Naive thymus-derived CD4-positive, alpha-beta T cell (primary cell): ENCODE measurements at places on chromosomes 5 and 9.

DNA sequence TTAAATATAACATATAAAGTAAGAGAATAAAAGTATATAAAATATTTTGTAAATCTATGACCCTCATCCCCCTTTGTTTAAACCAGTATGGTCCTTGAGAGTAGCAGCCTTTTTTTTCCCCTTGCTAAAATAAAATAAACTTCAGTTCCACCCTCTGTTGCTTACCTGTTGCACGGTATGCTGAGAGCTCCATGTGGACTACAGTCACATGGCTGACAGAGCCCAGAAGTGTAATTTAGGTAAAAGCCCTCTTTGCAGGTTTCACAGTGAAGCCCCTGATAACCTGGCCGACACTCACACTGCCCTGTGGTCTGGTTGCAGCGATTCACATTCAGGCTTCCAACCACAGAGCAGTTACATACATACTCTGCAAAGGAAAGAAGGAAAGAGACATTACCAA lies 55.1 kb downstream of the MEGF9 start:
- no peaks in the 10 kb centered on the region for H3K27me3 ChIP-seq
- DNase-seq: no peak
- H3K36me3 ChIP-seq: no peaks in the 10 kb centered on the region
- H3K27ac ChIP-seq: no peak overlapping the region

DNA sequence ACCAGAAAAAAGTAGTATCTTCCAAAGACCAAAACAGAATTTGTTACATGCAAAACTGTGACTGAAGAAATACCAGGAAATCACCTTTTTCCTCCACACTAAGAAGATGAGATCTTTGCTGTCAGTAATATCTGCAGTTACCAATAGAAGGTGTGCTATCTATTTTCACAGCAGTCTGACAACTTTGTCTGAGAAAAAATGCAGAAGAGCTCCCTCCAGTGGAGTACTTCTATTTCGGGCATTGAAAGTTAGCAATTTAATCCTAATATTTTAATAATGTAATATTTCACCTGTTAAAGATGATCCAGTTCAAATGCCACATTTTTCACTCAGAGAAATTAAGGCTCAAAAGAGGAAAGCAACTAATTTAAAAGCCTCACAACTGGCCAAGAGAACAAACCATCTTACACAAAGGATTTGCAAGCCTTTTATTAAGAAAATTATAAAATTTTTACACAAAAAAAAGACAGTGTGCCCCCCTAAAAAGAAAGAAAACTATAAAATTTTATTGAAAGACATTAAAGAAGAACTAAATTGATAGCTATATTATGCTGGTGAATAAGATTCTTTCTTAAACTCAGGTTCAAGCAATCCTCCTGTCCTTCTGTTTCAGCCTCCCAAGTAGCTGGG lies 50.6 kb downstream of the DEPDC1B start:
- no peak overlapping the region for H3K4me3 ChIP-seq
- DNase-seq: no peak
- H3K4me1 ChIP-seq: no peaks in the 10 kb centered on the region
- no peak overlapping the region for H3K27ac ChIP-seq
- no peaks in the 10 kb centered on the region for H3K36me3 ChIP-seq
- no peaks in the 10 kb centered on the region for H3K27me3 ChIP-seq

DNA sequence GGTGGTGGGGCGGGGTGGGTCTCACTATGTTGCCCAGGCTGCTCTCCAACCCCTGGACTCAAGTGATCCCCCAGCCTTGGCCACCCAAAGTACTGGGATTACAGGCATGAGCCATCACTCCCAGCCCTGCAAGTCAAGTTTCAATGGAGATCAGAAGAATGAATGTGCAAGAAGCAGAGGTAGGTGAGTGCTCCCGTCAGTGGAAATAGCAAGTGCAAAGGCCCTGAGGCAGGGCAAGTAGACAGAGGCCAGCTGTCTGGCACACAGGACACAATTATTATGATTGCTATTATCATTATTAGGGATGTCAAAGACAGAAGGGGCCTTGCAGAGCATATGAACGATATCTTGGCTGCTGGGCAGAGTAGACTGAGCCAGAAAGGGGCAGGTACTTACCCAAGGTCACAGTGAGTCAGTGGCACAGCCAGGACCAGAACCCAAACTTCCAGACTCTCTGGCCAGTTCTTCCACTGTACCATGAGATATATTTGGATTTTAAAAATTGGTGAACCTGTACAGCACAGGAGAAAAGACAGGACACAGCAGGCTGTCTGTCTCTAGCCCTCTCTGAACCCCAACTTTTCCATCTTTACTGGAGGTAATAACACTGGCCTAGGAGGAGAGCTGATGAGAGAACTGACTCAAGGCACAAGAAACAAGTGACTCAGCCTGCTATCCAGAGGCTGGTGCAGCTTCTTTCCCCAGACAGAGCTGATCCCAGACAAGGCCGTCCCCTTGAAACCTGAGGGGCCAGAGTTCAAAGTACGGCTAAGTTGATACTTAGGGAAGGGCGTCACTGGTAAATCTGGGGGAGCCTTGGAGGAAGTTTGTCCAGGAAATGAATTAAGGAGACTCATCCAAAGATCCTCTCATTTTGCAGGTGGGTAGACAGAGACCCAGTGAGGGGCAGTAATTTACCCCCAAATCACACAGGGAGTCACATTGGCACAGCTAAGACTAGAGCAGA lies 1.4 kb downstream of the HDHD3 start:
- H3K4me3 ChIP-seq: no peak overlapping the region
- DNase-seq: no peak
- no peaks in the 10 kb centered on the region for H3K36me3 ChIP-seq

GRCh38 chr9:132201139-132201538 lies 39.3 kb downstream of the NTNG2 start:
- H3K27ac ChIP-seq: no peak overlapping the region
- no peaks in the 10 kb centered on the region for H3K4me1 ChIP-seq
- H3K36me3 ChIP-seq: no peaks in the 10 kb centered on the region
- DNase-seq: no peak
- H3K27me3 ChIP-seq: no peaks in the 10 kb centered on the region
- H3K4me3 ChIP-seq: no peak overlapping the region

DNA sequence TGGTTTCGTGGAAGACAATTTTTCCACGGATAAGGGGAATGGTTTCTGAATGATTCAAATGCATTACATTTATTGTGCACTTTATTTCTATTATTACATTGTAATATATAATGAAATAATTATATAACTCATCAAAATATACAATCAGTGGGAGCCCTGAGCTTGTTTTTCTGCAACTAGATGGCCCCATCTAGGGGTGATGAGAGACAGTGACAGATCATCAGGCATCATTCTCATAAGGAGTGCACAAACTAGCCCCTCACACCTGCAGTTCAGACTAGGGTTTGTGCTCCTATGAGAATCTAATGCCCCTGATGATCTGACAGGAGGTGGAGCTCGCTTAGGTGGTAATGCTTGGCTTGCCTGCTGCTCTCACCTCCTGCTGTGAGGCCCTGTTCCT lies 6.4 kb downstream of the ISCA1 start:
- H3K4me3 ChIP-seq: no peak overlapping the region
- H3K36me3 ChIP-seq: peaks cover 29% of the 10 kb centered on the region
- peaks cover 4% of the 10 kb centered on the region for H3K4me1 ChIP-seq
- no peak for DNase-seq
- no peaks in the 10 kb centered on the region for H3K27me3 ChIP-seq

GRCh38 chr9:37652261-37652660 lies 1.5 kb downstream of the FRMPD1 start:
- no peak for DNase-seq
- peaks cover 5% of the 10 kb centered on the region for H3K4me1 ChIP-seq
- H3K4me3 ChIP-seq: no peak overlapping the region
- H3K27ac ChIP-seq: no peak overlapping the region
- no peaks in the 10 kb centered on the region for H3K36me3 ChIP-seq

- no peak overlapping the region for H3K4me3 ChIP-seq
- H3K36me3 ChIP-seq: peaks cover 20% of the 10 kb centered on the region
- H3K27me3 ChIP-seq: no peaks in the 10 kb centered on the region
- no peak for DNase-seq
- H3K4me1 ChIP-seq: no peaks in the 10 kb centered on the region
These were observed 25.9 kb downstream of the MTRR start for GRCh38 chr5:7894860-7895259.

GRCh38 chr9:78903581-78903980 lies 606.7 kb downstream of the PSAT1 start:
- no peaks in the 10 kb centered on the region for H3K36me3 ChIP-seq
- no peaks in the 10 kb centered on the region for H3K27me3 ChIP-seq
- no peak for DNase-seq
- no peak overlapping the region for H3K27ac ChIP-seq

GRCh38 chr5:154220625-154221024 lies 30.1 kb downstream of the GALNT10 start:
- no peak for DNase-seq
- no peaks in the 10 kb centered on the region for H3K27me3 ChIP-seq
- H3K4me3 ChIP-seq: no peak overlapping the region
- no peaks in the 10 kb centered on the region for H3K36me3 ChIP-seq
- H3K4me1 ChIP-seq: peaks cover 10% of the 10 kb centered on the region

- no peaks in the 10 kb centered on the region for H3K27me3 ChIP-seq
- H3K4me1 ChIP-seq: no peaks in the 10 kb centered on the region
- no peak for DNase-seq
- no peak overlapping the region for H3K4me3 ChIP-seq
These were observed 68.6 kb upstream of the CPEB4 start for GRCh38 chr5:173819521-173819920.

DNA sequence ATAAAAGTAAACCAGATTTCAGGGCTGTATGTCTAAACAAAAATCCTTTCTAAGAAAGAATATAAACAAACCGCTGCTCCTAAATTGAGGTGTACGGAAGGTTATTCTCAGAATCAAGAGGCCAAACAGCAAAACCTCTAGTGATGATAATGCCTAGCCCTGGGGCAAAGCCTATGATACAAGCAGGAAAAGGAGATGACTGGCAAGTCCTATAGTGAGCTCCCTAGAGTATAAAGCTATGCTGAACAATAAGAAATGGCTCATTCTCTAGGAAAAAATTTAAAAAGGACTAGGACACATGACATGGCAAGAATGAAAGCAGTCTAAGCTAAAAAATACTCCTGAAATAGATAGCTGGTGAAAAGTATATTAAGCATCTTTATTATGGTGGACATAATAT lies 187.1 kb downstream of the BNC2 start:
- H3K27me3 ChIP-seq: no peaks in the 10 kb centered on the region
- H3K36me3 ChIP-seq: no peaks in the 10 kb centered on the region
- no peak overlapping the region for H3K4me3 ChIP-seq
- no peaks in the 10 kb centered on the region for H3K4me1 ChIP-seq
- H3K27ac ChIP-seq: no peak overlapping the region
- no peak for DNase-seq

GRCh38 chr9:98378794-98379193 lies 123.3 kb upstream of the TBC1D2 start:
- no peaks in the 10 kb centered on the region for H3K36me3 ChIP-seq
- H3K4me3 ChIP-seq: no peak overlapping the region
- H3K4me1 ChIP-seq: no peaks in the 10 kb centered on the region
- H3K27me3 ChIP-seq: no peaks in the 10 kb centered on the region
- H3K27ac ChIP-seq: no peak overlapping the region

DNA sequence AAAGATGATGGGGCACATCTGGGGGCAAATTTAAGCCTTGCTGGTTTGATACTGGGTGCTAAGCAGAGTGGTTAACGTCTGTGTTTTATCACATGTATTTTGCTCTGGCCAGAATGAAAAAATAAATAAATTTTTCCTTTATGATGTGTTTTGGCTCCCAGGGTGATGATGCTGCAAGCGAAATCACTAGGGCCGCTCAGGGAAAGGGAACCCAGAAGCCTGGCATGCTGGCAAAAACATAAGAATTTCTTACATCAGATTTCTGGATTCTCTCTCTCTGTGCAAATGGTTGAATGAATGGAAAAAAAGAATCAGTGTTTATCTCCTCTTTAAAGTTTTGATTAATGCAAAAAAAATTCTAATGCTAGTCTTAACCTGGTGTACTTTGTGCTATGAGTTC lies 1975.2 kb upstream of the C9orf72 start:
- H3K27ac ChIP-seq: no peak overlapping the region
- H3K36me3 ChIP-seq: no peaks in the 10 kb centered on the region
- no peaks in the 10 kb centered on the region for H3K27me3 ChIP-seq
- no peaks in the 10 kb centered on the region for H3K4me1 ChIP-seq

DNA sequence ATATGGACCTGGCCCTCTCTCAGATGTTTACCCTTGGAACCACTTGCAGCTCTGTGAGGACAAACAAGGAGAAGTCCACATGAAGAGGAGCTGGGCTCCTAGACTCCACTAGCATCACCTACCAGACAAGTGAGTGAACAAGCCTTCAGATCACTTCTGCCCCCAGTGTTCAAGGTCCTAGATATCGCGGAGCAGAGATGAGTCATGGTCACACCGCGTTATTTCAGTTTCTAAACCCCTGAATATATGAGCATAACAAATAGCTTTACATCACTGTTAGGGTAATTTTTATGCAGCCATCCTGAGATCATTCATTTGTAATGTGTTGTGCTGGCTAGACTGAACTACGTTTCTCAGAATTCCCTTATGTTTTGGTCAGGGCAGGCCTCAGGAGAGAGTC lies 77.0 kb upstream of the DAP start:
- H3K4me1 ChIP-seq: no peaks in the 10 kb centered on the region
- H3K36me3 ChIP-seq: no peaks in the 10 kb centered on the region
- no peaks in the 10 kb centered on the region for H3K27me3 ChIP-seq
- H3K4me3 ChIP-seq: no peak overlapping the region

- no peaks in the 10 kb centered on the region for H3K27me3 ChIP-seq
- DNase-seq: no peak
- no peak overlapping the region for H3K4me3 ChIP-seq
- H3K27ac ChIP-seq: no peak overlapping the region
- no peaks in the 10 kb centered on the region for H3K36me3 ChIP-seq
- peaks cover 3% of the 10 kb centered on the region for H3K4me1 ChIP-seq
These were observed 2.7 kb downstream of the TNC start for GRCh38 chr9:115115117-115115880.

DNA sequence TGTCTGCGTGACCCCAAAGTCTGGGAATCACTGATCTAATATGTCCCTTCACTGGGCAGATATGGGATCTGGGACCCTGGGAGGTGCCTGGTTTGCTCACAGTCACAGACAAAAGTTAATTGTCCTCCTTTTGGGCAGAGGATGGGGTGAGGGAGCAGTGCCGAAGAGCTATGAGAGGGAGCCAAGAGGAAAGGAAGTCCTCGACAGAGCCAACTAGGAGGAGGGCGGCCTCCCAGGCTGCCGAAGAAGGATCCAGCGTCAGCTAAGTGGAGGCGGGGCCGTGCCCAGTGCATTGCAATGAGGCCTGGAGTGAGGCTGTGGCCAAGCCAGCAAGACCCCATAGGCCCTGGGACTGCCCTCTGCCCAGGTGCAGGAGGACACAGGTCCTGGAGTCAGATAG lies 11.4 kb downstream of the AIF1L start:
- H3K4me3 ChIP-seq: no peak overlapping the region
- DNase-seq: no peak
- H3K36me3 ChIP-seq: no peaks in the 10 kb centered on the region
- H3K27me3 ChIP-seq: no peaks in the 10 kb centered on the region

DNA sequence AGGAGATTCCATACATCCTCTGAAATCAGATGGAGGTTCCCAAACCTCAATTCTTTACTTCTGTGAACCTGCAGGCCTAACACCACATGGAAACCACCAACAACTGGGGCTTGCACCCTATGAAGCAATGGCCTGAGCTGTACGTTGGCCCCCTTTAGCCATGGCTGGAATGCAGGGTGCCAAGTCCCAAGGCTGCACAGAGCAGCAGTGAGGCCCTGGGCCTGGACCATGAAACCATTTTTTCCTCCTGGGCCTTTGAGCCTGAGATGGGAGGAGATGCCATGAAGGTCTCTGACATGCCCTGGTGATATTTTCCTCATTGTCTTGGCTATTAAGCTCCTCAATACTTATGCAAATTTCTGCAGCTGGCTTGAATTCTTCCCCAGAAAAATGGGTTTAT lies 983.8 kb downstream of the CDH9 start:
- no peak for DNase-seq
- H3K4me1 ChIP-seq: no peaks in the 10 kb centered on the region
- no peak overlapping the region for H3K27ac ChIP-seq
- no peaks in the 10 kb centered on the region for H3K36me3 ChIP-seq
- no peak overlapping the region for H3K4me3 ChIP-seq
- H3K27me3 ChIP-seq: no peaks in the 10 kb centered on the region
